G401 (cell line): ENCODE measurements at places on chromosomes 7 and 10.

DNA sequence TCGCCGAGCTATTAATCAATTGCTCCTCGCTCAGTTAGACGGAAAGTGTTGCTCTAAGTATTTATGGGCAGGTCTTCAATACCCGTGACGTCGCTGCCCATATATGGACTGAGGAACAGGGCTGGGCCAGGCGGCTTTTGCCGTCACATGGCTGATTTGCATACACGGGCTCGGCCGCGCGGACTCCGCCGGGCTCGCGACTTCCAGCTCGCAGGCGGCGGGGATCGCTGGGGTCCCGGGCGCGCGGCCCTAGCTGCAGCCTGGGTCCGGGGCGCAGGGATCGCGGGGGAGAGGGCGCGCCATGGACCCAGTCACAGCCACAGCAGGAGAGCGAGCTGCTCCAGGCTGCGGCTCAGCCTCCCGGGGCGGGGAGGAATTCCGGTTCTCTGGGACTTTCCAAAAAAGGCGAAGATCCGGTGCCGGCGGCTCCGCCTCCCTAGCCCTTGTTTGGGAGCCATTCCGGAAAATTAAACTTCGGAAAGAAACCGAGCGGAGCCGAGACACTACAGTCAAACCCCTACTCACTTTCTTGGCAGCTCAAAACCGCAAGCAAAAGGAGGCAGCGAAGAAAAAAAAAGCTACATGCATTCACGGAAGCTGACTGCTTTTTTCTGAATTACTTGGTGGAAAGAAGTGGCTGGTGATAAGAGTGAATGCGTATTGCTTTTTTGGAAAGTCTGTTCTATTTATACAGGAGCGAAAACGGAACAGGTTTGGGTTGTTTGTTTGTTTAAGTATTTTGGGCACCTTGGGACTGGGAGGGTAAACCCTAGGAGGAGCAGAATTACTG lies at the start of gene EGR2:
EGR2 (minus strand) TSS at position 36 of the 790 bp plus-strand sequence. CDS start 337 bp downstream, outside the sequence.
- DNase-seq, result peak; percentile 95

DNA sequence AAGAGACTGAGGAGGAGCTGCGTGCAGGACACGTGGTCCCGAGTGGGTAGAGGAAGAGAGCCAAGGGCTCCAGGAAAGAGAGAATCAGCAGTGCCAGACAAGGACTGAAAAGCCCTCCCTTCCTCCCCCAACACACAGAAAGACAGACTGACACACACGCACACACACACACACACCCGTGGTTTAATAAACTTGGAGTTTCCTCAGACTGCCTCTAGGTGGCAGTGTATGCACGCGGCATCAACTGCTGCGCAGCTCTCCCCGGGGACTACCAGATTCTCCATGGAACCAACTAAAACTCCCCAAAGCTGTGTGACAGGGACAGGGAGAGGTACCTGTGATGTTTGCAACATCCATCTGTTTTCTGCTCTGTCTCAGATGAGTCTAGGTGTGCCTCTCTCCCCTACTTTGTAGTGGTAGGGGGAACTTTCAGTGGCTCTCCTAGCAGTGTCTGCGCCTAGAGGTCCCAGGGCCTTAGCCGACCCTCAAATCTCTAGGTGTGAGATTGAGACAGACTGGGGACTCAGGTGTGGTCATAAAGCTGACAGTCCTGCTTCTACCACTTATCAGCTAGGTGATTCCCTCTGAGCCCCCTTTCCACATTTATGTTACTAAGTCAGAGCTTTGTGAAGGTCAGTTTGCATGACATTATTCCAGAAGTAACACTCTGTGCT lies 9.3 kb upstream of the TSPAN14 start:
- peak; percentile 34 for DNase-seq

- DNase-seq, result no peak
Observed at GRCh38 chr10:35133586-35133985, 6.9 kb downstream of the CREM start.

DNA sequence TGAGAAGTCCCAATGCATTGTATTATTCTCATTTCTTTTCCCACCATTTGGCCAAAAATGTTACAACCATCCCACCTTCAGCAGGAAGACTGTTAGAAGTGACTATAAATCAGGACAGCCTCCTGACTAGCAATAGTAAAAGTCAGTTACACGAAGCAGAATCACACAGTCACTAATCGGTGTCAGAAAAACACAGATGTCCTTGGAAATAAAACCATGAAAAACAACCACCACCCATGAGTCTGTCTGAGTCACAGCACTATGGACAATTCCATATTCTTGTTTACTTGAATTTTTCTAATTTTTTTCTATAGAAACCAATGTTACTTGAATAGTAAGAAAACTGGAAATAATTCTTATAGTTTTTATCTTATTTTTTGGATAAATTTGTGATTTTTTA lies 81.9 kb upstream of the FRMD4A start:
- DNase-seq, result no peak

GRCh38 chr7:13179011-13179582 lies 491.7 kb downstream of the ARL4A start:
- peak; percentile 7 for DNase-seq

GRCh38 chr10:48894911-48895802 lies 44.5 kb downstream of the LRRC18 start:
- no peak for DNase-seq

DNA sequence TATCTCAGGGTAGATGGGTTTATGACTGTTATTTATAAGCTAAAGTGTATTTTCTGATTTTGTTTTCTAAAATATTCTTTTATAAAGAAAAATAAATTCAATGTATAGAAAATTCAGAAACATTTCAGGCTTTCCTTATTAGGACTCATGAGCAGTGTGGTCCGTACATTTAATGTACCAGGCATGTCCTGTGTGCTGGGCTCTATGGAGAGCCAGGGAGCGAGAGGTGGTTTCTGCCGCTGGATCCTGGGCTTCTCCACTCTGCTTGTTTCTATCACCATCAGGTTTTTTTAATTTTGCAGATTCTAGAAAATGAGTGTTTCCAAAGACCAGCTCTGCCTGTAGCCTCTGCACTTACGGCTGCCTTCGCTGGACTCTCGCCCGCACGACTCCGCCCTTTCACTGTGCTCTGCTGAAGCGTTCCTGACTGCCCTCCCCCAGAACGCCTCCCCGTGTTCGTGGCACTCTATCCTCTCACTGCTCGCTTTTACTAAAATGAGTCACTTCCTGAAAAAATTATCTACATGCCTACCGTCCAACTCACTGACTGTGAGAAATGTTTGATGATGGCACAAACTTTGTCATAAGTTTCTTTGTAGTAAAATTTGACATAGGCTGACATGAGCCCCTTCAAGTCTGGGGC lies 188.5 kb downstream of the ZMYND11 start:
- no peak for DNase-seq

DNA sequence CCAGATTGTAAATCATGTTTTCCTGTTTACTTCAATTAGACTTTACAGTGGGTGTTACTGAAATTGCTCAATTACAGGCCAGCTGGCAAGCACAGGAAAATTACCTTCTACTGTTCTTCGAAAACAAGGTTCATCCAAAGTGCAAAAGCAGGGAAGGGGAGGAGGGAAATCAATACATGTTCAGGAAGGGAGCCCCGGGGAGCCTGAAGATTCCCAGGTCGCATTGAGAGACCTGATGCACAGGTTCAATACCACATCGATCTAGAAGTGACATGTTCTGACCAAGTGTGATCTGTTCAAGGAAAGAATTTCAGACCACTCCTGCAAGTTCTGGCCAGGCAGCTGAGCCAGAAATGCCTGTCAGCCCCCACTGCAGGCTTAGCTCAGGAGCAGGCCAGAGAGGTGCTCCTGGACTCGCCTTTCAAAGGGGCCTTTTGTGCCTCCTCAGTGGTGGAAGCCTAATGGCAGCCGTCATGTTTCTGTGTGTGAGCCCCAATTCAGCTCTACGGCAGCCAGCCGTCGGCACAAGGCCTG lies 35.9 kb downstream of the FAM53B start:
- no peak for DNase-seq

DNA sequence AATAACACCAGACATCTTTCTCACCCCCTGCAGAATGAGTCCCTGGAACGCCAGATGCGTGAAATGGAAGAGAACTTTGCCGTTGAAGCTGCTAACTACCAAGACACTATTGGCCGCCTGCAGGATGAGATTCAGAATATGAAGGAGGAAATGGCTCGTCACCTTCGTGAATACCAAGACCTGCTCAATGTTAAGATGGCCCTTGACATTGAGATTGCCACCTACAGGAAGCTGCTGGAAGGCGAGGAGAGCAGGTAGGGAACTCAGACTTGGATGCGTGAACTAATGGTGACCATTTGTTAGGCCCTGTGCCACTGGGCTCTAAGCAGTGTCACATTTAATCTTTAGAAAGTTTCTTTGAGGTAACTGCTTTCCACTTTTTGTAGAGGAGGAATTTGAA lies 7.1 kb downstream of the VIM start:
- DNase-seq, result no peak

DNA sequence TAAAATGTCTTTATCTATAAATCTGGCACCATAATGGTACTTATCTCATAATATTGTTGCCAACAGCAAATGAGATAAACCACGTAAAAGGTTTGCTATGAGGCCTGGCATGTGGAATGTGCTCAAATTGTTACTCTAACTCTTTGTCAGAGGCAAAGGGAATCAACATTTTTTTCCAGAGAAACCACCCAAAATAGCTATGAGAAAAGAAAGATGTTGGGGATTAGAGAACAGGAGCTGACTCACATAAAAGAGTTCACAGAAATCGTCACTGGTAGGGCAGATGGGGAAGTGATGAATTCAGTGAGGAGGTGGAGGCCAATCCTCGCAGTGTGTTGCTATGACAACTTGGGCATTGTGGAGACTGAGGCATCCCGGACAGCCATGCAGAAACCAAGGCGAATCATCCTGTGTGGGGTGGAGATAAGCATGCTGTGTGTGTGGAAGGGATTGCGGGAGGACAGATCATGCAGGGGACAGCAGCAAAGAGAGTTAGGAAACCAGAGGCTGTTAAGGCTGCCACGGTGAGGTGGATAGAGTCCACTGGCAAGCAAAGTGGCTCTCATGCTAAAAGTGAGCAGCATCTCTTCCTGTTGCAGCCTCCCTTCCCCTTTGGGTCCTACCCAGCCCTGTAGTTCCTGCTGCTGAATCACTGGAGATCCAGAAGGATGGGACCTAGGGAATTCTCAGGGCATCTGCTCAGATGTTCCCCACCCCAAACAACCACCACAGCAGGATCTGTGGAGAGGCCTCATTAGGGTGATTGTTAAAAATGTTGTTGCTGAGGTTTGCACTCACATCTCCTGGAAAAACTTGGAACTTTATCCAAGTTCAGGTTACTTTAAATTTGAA lies 103.9 kb downstream of the CUBN start:
- no peak for DNase-seq

- DNase-seq, result no peak
Observed at GRCh38 chr10:27743012-27743876, 2.4 kb downstream of the MKX start.

- peak; percentile 56 for DNase-seq
Observed at GRCh38 chr7:105267244-105267643, 121.5 kb downstream of the SRPK2 start.

GRCh38 chr10:124911124-124912067 lies 30.5 kb upstream of the ZRANB1 start:
- DNase-seq, result peak; percentile 85

- DNase-seq, result no peak
Observed at GRCh38 chr7:32178677-32179366, 108.6 kb upstream of the PDE1C start.

GRCh38 chr7:5212633-5213285 lies 22.7 kb downstream of the WIPI2 start:
- DNase-seq, result no peak

GRCh38 chr10:24457661-24458318 lies 248.9 kb downstream of the KIAA1217 start:
- no peak for DNase-seq

GRCh38 chr10:23412223-23412622 lies 26.7 kb upstream of the OTUD1 start:
- no peak for DNase-seq

DNA sequence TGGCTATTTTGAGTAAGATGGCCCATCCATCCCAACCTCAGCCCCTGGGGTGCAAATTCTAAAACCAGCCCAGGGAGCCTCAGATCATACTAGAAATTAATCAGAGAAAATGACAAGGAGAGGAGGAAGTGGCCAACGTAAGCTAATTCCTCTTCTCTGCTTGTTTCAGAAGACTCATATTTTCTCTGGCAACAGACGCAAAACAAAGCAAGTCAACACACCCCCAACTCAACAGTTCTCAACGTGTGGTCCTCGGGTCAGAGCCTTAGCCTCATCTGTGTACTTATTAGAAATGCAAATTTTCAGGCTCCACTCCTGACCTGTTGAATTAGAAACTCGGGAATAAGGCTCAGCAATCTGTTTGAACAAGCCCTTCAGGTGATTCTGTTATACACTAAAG lies 413.9 kb upstream of the AUTS2 start:
- DNase-seq, result no peak

- DNase-seq, result no peak
Observed at GRCh38 chr7:49325571-49325970, 401.2 kb downstream of the CDC14C start.

DNA sequence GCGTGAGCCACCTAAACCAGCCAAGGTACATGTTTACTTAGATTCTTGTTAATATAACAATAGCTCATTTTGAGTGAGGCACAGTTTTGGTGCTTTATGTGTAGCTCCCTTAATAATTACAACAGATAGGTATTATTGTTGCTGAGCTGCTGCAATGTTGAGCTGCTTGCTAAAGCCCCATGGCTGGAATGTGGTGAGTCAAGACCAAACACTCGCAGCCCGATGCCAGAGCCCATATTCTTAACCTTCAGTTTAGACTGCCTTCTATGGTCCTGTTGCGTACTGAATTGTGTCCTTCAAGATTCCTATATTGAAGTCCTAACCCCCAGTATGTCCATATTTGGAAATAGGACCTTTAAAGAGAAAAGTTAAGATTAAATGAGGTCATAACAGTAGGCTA lies 407.1 kb downstream of the NEBL start:
- no peak for DNase-seq

GRCh38 chr7:41000042-41000441 lies 702.8 kb downstream of the INHBA start:
- no peak for DNase-seq

DNA sequence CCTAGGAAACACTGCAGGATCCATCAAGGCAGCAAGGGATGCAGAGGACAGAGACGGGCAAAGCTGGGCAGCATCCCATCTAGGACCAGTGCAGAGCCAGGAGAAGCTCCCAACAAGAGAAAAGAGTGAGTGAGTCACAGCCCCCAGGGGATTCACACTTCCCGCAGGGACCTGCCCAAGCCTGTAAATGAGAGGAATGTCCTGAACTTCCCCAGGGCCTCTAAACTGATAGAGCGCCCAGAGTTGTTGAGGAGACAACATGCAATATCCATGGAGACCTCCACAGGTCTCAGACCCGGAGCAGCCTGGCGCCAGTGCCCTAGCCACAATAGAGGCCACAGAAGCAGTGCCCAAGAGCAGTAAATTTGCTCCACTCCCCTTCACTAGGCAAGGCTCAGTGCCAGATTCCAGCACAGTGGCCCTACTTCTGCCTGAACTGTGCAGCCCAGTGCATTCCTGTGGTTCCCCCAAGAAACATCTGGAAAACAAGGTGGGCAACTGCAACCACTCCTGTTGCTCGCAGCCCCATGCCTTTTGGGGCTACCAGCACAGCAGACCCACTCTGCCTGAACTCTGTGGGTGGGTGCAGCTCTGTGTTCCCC lies 567.5 kb downstream of the POM121L12 start:
- DNase-seq, result no peak

- peak; percentile 75 for DNase-seq
Observed at GRCh38 chr10:63588436-63589167, 67.4 kb downstream of the REEP3 start.

- DNase-seq, result no peak
Observed at GRCh38 chr10:73971636-73972354, 26.1 kb upstream of the VCL start.
